ENCODE measurements at places on chromosomes 7 and 10.

DNA sequence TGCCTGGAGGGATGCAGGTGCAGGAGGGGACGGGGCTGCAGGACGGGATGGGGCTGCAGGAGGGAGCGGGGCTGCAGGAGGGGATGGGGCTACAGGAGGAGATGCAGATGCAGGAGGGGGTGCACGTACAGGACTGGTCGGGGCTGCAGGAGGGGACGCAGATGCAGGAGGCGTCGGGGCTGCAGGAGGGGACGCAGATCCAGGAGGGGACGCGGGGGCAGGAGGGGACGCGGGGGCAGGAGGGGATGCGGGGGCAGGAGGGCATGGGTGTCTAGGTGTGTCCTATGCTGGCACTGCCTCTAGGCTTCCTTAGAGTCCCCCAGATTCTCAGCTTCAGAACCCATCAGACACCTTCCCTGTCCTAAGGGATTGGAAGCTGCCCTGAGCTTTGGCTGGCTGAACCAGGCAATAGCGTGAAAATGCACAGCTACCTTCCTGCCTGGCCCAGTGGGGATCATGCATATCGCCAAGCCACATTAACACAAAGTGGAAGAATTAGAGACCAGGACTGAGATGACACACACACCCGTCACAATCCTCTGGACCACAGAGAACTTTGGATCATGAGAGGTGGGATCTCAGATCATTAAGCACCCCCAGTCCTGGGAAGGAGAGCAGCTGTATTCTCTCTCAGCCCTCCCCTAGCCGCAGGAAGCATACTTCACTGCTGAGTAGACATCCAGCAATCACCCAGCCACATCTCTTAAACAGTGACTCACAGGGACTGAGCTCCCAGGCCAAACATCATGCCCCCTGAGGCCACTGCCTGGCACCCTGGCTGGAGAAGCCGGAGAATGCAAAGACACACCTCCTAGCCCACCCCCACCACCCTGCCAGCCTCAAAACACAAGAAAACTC, 67.3 kb downstream of the VWA2 start:
- no peaks in the 10 kb centered on the region for H3K27me3 ChIP-seq
- H3K4me1 ChIP-seq: peaks cover 24% of the 10 kb centered on the region
- no peak overlapping the region for H3K4me3 ChIP-seq
- peaks cover 34% of the 10 kb centered on the region for H3K36me3 ChIP-seq
- H3K27ac ChIP-seq: peak overlapping the region; percentile 14

DNA sequence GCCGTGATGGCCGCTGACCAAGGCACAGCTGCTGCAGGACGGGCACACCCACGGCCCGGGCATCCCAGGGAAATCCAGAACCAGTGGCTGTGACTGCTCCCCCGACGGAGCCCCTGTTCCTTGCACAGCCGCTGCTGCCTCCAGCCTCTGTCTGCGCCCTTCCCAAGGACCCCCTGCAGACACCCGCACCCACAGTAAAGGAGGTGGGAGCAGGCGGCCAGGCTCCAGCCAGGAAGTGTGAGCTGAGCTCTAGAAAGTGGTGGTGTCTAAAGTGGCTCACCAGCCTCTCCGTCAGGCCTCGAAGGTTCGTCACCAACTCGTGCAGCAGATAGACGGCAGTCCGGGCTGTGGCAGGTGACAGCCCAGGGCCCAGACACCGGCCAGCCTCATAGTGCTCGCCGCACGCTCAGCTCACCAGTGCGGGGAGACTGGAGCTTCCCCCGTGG, 306.7 kb downstream of the DNAJB6 start:
- H3K27me3 ChIP-seq: no peaks in the 10 kb centered on the region
- H3K36me3 ChIP-seq: no peaks in the 10 kb centered on the region
- DNase-seq: no peak
- H3K27ac ChIP-seq: no peak overlapping the region
- H3K4me3 ChIP-seq: no peak overlapping the region
- no peaks in the 10 kb centered on the region for H3K4me1 ChIP-seq

DNA sequence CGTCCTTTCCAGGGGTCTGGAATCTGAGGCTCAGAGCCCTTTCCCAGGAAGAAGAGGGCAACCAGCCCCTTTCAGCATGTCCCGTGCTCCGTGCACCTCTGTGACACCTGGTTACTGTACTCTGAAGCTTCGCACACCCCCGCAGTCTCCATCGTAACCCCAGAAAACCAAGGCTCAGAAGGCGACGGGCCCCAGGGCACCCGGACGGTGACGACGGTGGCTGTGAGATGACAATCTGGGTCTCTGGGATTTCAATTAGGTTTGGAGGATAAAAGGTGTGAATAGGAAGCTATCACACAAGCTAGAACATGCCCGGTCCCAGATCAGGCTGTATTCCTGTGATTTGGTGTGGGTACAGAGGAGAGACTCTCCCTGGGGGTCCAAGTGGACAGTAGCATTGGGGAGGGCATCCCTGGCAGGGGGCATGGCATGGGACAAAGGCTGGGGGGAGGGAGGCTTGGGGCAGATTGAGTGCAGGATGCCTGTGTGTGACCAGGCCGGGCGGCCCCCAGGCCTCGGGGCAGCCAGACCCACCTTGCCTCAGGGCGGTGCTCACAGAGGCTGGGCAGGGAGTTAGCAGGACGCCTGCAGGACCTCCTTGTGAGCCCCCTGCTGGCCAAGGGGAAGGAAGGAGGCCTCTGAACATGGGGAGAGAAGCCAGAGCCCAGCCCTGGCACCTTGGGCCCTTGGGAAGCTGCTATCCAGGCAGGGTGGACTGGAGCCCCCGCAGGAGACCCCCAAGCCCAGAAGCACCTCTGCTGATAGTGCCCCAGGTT, 23.4 kb upstream of the PSMG3 start:
- H3K27me3 ChIP-seq: no peaks in the 10 kb centered on the region
- H3K4me3 ChIP-seq: no peak overlapping the region
- H3K27ac ChIP-seq: no peak overlapping the region
- H3K4me1 ChIP-seq: no peaks in the 10 kb centered on the region
- DNase-seq: no peak

GRCh38 chr7:45053401-45053800, 35.4 kb downstream of the NACAD start:
- H3K4me1 ChIP-seq: no peaks in the 10 kb centered on the region
- no peaks in the 10 kb centered on the region for H3K27me3 ChIP-seq

DNA sequence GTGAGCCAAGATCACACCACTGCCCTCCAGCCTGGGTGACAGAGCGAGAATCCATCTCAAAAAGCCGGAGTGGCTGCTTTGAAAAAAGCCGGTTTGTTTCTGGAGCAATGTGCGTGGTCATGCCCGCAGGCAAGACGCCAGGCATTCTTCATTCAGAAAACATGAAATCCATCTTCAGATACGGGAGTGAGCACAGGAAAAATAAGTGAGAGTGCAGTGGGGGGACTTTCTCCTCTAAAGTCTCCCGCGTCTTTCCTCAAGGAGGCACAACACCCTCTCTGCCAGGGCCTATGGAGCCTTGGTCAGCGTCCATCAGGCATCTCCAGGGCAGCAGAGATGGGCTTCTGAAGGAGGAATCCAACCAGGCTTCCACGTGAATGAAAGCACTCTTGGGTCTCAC, 62.3 kb upstream of the DGKI start:
- peaks cover 69% of the 10 kb centered on the region for H3K36me3 ChIP-seq
- H3K4me3 ChIP-seq: no peak overlapping the region
- no peaks in the 10 kb centered on the region for H3K27me3 ChIP-seq
- peaks cover 2% of the 10 kb centered on the region for H3K4me1 ChIP-seq

DNA sequence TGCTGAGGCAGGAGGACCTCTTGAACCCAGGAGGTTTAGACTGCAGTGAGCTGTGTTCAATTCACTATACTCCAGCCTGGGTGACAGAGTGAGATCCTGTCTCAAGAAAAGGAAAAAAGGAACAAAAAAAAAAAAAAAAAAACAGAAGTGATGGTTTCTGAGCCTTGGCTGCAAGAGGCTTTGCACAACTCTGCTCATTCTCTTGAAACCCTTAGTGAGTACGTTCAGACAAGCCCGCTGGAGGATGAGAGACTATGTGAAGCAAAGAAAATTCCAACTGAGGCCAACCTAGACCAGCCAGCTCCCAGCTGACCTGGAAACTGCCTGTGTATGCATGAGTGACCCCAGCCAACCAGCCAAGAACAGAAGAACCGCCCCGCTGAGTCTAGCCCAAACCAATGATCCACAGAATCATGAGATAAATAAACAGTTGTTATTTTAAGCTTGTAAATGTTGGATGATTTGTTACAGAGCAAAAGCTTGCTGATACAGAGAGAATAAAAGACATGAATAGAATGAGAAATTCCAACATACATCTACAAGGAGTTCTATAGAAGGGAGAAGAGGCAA, 50.6 kb upstream of the FZD9 start:
- no peak overlapping the region for H3K4me3 ChIP-seq
- H3K4me1 ChIP-seq: no peaks in the 10 kb centered on the region
- peaks cover under 1% of the 10 kb centered on the region for H3K27me3 ChIP-seq
- H3K36me3 ChIP-seq: no peaks in the 10 kb centered on the region
- DNase-seq: no peak

- H3K36me3 ChIP-seq: no peaks in the 10 kb centered on the region
- H3K4me1 ChIP-seq: peaks cover 20% of the 10 kb centered on the region
- no peaks in the 10 kb centered on the region for H3K27me3 ChIP-seq
- no peak overlapping the region for H3K27ac ChIP-seq
- no peak overlapping the region for H3K4me3 ChIP-seq
Measured at GRCh38 chr10:126690534-126690933, 20.0 kb upstream of the C10orf90 start.

DNA sequence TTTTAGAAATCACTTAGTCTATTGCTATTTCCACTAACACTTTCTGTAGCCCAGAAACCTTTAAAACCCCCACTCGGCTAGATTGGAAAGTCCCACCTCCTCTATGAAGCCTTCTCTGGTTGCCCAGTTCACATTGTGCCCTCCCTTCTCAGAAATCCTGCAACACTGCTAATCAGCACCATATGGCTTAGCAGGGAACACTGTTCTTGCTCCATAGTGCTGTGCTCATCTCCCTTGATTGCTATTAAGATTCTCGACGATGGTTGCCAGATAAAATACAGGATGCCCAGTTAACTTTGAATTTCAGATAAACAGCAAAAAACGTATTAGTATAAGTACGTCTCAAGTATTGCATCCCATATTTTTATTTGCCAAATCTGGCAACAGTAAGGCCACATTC, 40.1 kb upstream of the XPNPEP1 start:
- no peak overlapping the region for H3K27ac ChIP-seq
- peaks cover 14% of the 10 kb centered on the region for H3K4me1 ChIP-seq
- DNase-seq: no peak
- no peak overlapping the region for H3K4me3 ChIP-seq

- peak overlapping the region; percentile 53 for H3K27ac ChIP-seq
- peaks cover 36% of the 10 kb centered on the region for H3K4me1 ChIP-seq
- no peak overlapping the region for H3K4me3 ChIP-seq
Measured at GRCh38 chr7:130349911-130350782, 5.5 kb downstream of the CPA5 start.

GRCh38 chr10:72943498-72944234, 10.9 kb downstream of the PLA2G12B start:
- no peaks in the 10 kb centered on the region for H3K36me3 ChIP-seq
- no peaks in the 10 kb centered on the region for H3K27me3 ChIP-seq
- H3K4me3 ChIP-seq: no peak overlapping the region
- no peak for DNase-seq
- no peaks in the 10 kb centered on the region for H3K4me1 ChIP-seq

DNA sequence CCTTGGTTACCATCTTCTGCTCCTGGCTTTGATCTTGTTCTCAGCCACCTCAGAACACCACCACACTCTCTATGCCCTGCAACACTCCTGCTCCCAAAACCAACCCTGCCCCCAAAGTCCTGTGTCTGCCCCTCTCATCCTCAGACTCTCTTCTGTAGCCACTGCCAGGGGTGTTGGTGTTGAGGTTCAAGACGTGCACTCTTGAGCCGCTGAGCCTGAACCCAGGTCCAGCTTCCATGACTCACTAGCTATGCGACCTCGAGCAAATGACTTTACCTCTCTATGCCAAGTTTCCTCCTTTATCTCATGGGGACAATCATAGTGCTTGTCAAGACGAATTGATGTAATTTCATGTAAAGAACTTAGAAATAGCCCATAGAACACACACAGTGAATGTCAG, 840 bp upstream of the ATP6V0A4 start:
- H3K4me1 ChIP-seq: no peaks in the 10 kb centered on the region
- no peaks in the 10 kb centered on the region for H3K27me3 ChIP-seq
- no peaks in the 10 kb centered on the region for H3K36me3 ChIP-seq
- no peak for DNase-seq

GRCh38 chr10:83820033-83820432, 319.3 kb upstream of the GHITM start:
- no peaks in the 10 kb centered on the region for H3K27me3 ChIP-seq
- no peak overlapping the region for H3K4me3 ChIP-seq
- no peaks in the 10 kb centered on the region for H3K36me3 ChIP-seq
- DNase-seq: no peak
- no peak overlapping the region for H3K27ac ChIP-seq

- DNase-seq: no peak
- no peak overlapping the region for H3K4me3 ChIP-seq
- H3K4me1 ChIP-seq: no peaks in the 10 kb centered on the region
- no peak overlapping the region for H3K27ac ChIP-seq
Measured at GRCh38 chr7:69880840-69881239, 282.6 kb downstream of the AUTS2 start.

GRCh38 chr7:47497367-47498096, 84.4 kb downstream of the TNS3 start:
- peaks cover 27% of the 10 kb centered on the region for H3K36me3 ChIP-seq
- peak overlapping the region; percentile 26 for H3K27ac ChIP-seq
- H3K4me1 ChIP-seq: peaks cover 59% of the 10 kb centered on the region
- DNase-seq: no peak
- no peaks in the 10 kb centered on the region for H3K27me3 ChIP-seq

DNA sequence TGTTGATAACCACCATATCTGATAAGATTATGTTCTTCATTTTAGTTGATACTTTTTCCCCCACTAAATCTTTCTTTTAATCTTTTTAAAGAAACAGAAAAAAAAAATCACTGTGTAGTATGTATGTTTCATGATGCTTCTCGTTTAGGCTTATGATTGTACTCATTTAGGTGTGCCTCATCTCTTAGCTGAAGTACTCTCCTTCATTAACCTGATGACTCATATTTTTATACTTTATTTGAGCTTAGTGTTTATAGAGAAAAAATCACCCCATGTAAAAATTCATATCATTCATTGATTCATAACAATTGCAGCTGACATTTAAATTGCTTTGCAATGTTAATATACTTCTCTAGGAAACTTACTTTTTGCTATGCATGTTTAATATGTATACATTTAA, 158.9 kb downstream of the MLLT10 start:
- H3K4me3 ChIP-seq: no peak overlapping the region
- no peaks in the 10 kb centered on the region for H3K27me3 ChIP-seq
- H3K27ac ChIP-seq: no peak overlapping the region
- H3K4me1 ChIP-seq: no peaks in the 10 kb centered on the region
- DNase-seq: no peak
- H3K36me3 ChIP-seq: peaks cover 2% of the 10 kb centered on the region

GRCh38 chr7:80135309-80136104, 876 bp downstream of the GNAI1 start:
- H3K36me3 ChIP-seq: no peaks in the 10 kb centered on the region
- DNase-seq: no peak
- H3K4me3 ChIP-seq: peak overlapping the region; percentile 100

DNA sequence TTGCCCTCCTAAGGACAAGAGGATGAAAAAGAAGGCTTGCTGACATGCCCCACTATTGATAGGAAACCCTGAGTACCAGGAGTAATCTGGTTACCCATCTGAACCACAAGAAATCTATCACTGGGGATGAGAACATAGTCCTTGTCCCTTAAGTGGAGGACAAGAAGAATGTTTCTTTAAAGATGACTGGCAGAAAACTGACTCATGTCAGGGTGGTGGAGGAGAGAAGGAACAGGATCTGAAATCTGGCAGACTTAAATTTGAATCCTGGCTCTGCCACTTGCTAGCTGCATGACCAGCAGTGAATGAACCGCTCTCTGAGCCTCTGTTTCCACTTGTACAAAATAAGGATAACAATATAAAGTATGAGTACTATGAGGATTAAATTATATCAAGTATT, 38.9 kb upstream of the XPNPEP1 start:
- H3K4me1 ChIP-seq: peaks cover 5% of the 10 kb centered on the region
- no peak overlapping the region for H3K27ac ChIP-seq
- no peak for DNase-seq
- no peak overlapping the region for H3K4me3 ChIP-seq
- no peaks in the 10 kb centered on the region for H3K27me3 ChIP-seq
- H3K36me3 ChIP-seq: no peaks in the 10 kb centered on the region

Data from trophoblast cell (in vitro differentiated cells and primary cell).